ENCODE measurements at places on chromosomes 4 and X. TPM values are rescaled to one million over a fixed set of nuclear protein-coding genes. Genes with fewer than 3 reads are reported as not detected.

Gene GPM6B
- 95.4 TPM for total RNA-seq

Gene ACE2
- total RNA-seq = 0.10 TPM

Gene MBNL3
- 2.4 TPM for total RNA-seq

Gene NXF2B
- total RNA-seq = 0.85 TPM

Gene HERC6
- 6.5 TPM for total RNA-seq

Gene ARR3
- total RNA-seq = not detected

Gene ERAS
- total RNA-seq = not detected

Gene GAGE12F
- total RNA-seq = not detected

Gene AMBN
- total RNA-seq = not detected

Gene TMSB15C
- total RNA-seq = 3.9 TPM

Gene SMIM31
- not detected for total RNA-seq

Gene ZCCHC4
- total RNA-seq = 22.4 TPM

Gene LDB2
- total RNA-seq = 89.1 TPM

Gene NHSL2
- total RNA-seq = 9.5 TPM

Gene SRPK3
- total RNA-seq = not detected

Gene RRH
- not detected for total RNA-seq

Gene CXCL8
- total RNA-seq = not detected

Gene PRPS2
- 46.4 TPM for total RNA-seq

Gene FGF5
- not detected for total RNA-seq

Gene CYLC1
- not detected for total RNA-seq

Gene PLS3
- 128 TPM for total RNA-seq

Gene TAF9B
- 37.8 TPM for total RNA-seq

Gene TREX2
- 1.7 TPM for total RNA-seq

Gene SNCA
- total RNA-seq = 13.0 TPM

Gene HDX
- total RNA-seq = 8.7 TPM

Gene GPR173
- 7.7 TPM for total RNA-seq

Gene LPAR4
- 14.9 TPM for total RNA-seq

Gene MAP7D2
- total RNA-seq = 0.90 TPM

Gene EGFL6
- 2.6 TPM for total RNA-seq

Gene MAGEA9B
- total RNA-seq = not detected

Gene TLR8
- not detected for total RNA-seq

Gene STS
- 1.4 TPM for total RNA-seq

Gene SSX4B
- 0.19 TPM for total RNA-seq

Gene GUCY1B1
- total RNA-seq = 4.3 TPM

Gene COL25A1
- 5.6 TPM for total RNA-seq

Gene ASB12
- 1.2 TPM for total RNA-seq

Gene KLHL2
- total RNA-seq = 12.4 TPM

Gene HSFX2
- total RNA-seq = not detected

Gene GRPR
- 16.5 TPM for total RNA-seq

Gene ARHGEF9
- total RNA-seq = 28.2 TPM

Gene ADRA2C
- 16.3 TPM for total RNA-seq

Gene MAGEA11
- not detected for total RNA-seq

Gene BANK1
- total RNA-seq = 0.87 TPM

Gene KIT
- total RNA-seq = 28.4 TPM

Gene VCX3B
- not detected for total RNA-seq

Gene HSD17B13
- total RNA-seq = not detected

Gene NOX1
- not detected for total RNA-seq

Gene CXCL13
- total RNA-seq = not detected

Gene NEIL3
- 15.4 TPM for total RNA-seq

Gene ZNF674
- 5.8 TPM for total RNA-seq

Gene ADH1A
- not detected for total RNA-seq

Gene NDUFB11
- 103 TPM for total RNA-seq

Gene PABPC1L2A
- total RNA-seq = 1.4 TPM

Gene HSPA4L
- total RNA-seq = 4.2 TPM

Gene SHISA3
- total RNA-seq = 6.6 TPM

Gene PPP1R2C
- total RNA-seq = not detected

Gene GABRE
- total RNA-seq = 8.3 TPM

Gene TEX13C
- total RNA-seq = 0.07 TPM

All from GM23338 (cell line).